ENCODE measurements at places on chromosomes 1 and 21.

GRCh38 chr1:45016090-45016697 is 4.1 kb downstream of the UROD start:
- no peak for DNase-seq

DNA sequence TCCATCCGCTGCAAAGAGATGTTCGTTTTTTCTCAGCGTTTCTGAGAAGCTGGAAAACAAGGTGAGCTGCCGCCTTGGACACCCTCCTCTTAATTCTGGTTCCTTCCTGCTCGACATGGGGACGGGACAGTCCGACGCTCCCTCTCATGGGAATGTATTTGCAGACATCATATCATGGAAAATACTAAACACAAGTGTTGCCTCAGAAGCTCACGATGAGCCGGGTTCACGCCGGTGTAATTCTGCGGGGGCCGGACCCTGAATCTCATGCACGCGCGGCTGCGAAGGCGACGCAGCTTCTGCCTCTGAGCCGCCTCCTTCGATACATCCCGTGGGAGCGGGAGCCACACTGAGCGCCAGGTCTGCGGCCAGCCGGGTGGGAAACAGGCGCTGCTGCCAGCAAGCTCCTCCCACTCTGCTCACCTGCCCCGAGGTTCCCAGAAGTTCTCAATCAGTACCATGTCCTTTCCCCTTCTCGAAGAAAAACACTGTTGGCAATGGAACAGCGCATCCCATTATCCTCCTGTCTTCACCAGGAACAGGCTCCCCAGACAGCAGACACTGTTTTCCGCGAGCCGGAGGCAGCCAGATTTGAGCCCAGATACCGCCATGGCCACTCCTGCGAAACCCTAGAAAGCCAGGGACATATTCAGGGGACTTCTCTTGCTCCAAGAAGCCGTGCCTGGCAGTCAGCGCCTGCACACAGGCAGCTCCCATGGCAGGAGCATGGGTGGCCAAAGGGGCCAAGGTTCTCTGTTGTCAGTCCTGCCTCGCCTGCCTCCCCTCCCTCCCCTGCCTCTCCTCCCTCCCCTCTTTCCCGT is 98.0 kb downstream of the WDR4 start:
- no peak for DNase-seq

DNA sequence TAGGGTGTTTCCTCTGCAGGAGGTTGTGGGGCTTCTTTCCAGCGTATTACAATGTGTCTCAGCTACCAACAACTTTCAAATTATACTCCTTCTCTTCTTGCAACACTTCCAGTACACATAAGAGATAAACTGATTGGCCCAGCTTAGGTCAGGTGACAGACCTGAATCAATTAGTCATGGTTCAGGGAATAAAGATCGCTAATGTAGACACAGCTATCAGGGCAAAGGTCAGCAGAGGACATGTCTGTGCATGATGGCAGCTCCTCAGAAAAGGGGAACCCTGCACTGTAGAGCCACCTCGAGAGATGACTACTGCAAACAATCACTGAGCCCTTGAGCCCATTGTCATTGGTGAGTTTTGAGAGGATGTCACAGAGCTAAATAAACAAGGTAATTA is 36.8 kb upstream of the PKN2 start:
- DNase-seq = no peak

- DNase-seq = no peak
Observed at GRCh38 chr1:9005395-9005708, 20.9 kb downstream of the SLC2A7 start.

DNA sequence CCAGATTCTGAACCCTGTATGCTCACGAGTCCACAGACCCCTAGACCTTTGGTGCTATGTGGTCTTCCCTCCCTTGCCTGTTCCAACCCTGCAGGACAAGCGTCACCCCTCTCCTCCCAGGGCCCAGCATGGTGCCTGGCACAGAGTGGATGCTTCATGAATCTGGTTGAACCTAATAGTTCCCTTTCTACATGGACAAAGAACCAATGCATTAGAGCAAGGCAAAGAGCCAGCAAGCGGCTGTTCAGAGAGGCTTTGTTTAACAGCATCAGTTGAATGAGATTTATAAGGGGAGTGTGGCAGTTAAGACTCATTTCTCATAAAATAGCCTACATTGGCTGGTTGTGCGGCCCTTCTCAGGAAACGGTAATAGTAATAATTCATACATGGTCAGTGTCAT is 14.9 kb downstream of the SLC26A9 start:
- DNase-seq = no peak

DNA sequence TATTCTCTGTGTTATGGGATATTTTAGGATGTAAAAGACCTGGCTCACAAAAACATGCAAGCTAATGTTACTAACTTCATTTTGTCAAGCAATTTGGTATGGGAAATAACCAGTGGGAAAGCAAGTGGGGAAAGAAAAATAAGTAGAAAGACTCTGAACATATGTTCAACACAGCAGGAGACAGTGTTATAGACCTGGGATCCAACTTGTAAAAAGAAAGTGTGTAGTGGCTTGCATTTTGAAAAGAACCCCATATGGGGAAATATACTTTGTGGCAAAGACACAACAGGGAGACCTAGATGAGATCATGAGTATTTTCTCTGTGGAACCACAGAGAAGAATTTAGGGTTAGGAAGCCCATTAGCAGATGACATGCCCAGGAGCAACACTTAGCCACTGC is 212.7 kb upstream of the NRIP1 start:
- no peak for DNase-seq

DNA sequence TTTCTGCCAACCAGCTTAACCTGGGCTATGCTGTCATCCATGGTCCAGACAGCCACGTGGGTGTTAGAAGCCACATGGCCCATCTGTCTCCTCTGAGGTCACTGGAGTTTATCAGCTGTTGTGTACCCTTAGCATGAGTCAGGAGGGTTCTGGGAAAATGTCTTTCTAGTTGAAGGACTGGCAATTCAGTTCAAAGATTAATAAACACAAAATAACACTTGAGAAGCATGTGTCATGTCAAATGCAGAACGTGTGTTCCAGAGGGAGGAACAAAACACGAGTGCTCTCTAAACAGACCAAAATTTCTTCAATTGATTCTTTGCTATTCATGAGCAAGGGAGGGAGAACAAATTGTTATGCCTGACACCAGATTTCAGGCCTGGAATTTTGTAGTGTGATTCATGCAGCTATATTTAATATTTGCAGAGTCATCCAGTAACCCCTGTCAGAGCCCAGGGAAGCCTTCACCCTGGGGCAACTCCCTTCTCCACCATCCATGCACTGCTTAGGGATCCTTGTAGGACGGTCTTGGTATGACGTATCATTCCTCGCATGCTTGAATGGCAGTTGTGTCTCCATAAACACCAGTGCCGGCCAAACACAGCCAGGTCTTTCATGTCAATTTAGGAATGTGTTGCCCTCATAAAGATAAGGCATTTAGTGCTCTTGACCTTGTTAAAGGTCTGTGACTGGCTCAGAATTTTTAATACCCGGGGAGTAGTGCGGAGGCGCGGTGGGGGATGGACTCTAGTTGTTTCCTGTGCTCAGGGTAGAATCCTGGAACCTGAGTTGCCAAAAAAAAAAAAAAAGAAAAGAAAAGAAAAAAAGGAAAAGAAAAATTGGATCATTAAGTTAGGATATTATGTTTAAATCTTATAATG is 27.7 kb upstream of the DYRK1A start:
- no peak for DNase-seq

DNA sequence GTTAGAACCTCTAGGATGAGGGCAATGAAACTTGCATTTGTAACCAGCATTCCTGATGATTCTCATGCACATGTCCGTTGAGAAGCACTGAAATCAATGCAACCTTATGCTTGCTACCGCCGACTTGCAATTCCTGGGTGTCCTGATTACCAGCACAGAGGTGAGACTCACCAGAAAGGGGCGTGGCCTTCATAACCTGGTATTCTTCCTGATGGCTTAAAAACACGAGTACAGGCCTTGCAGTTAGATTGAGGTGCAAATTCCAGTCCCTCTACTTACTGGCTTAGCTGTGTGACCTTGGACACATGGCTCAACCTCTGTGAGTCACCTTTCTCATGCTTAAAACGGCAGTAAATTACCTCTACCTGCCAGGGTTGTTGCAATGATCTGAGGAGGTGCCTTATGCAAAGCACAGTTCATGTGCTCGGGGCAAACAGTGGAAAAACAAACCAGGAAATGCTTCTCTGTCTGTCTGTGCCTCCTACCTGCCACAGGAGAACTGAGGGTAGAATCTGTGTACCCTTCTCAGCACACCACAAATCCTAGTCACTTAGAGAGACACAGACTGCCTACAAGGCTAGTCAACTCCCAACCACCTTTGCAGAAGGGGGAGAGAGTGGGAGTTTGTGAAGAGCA is 39.1 kb upstream of the ECE1 start:
- DNase-seq = no peak

GRCh38 chr1:40479156-40479555 is 2.1 kb downstream of the ZFP69 start:
- DNase-seq = no peak

DNA sequence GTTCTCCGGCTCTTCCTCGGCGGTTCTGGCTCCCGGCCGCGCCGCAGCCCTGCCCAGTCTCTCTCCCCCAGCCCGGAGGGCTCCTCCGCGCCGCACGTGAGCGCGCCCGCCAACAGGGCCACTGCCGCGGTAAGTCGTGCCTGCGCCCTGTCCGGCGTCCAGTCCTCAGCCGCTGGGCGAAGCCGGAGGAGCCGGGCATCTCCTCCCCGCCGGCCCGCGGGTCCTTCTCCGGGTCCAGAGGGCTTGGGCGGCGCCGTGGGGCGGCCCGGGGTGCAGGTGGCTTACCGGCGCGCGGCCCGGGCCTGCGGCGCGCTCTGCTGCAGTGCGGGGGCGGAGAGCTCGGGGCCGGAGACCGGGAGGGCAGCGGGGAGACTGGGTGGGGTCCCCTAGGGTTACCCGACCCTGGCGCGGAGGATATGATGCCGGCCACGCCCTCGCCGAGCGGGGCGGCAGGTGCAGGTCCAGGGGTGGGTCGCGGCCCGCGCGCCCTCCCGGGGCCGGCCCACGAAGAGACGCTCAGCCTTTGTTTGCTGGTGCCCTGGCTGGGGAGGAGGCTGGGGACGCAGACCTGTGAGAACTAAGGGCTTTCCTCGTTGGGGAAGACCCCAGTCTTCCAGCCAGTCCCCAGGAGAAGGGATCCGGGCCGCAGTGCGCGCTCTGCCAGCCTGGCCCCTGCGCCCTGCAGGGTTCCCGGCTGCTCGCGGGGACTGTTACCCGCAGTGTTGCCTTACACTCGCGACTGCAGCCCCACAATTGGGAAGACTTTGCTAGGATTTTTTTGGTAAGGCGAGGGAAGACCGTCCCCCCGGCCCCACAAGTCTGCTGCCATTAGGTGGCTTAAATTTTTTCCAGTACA is at the start of gene DOP1B:
Gene DOP1B (plus strand): TSS at position 10 of the 856 bp plus-strand sequence. CDS start 7,910 bp downstream, outside the sequence.
- DNase-seq = peak; percentile 46

GRCh38 chr1:48261881-48262400 is 39.4 kb downstream of the SLC5A9 start:
- no peak for DNase-seq

DNA sequence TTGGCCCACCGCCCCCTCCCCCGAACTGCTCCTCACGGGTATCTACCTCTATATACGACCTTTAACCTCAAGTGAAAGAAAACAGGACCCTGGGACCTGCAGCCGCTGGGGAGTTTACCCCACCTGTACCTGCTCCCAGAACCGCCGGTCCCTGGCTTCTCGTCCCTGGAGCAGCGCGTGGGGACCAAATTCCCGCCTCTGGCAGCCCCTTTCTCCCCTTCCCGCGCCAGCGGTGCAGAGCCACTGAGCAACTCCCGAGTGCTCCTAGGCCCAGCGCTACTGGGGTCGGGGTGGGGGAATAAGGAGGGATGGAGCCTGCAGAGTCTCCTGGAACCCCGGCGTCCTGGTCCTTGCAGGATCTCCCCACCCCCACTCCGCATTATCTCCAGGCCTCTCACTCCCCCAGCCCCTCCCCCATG is 1.6 kb downstream of the SYT6 start:
- DNase-seq = no peak

GRCh38 chr1:240417317-240417716 is 194.6 kb downstream of the GREM2 start:
- no peak for DNase-seq

DNA sequence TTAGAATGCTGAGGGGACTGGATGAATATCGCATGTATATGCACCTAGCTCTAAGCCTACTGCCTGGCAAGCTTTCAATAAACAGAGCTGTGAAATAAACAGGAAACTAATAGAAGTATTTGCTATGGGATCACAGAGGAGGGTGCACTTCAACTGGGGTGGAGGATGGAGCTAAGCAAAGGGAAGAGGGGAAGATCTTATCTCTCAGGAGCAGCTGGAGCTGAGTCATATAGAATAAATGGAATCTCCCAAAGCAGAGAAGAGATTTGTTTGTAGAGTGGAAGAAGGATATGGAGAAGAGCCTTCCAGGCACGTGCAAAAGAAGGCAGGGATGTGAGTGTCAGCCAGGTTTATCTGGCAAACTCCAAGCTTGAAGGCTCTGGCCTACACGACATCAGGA is 17.0 kb upstream of the KCNA10 start:
- DNase-seq = no peak

DNA sequence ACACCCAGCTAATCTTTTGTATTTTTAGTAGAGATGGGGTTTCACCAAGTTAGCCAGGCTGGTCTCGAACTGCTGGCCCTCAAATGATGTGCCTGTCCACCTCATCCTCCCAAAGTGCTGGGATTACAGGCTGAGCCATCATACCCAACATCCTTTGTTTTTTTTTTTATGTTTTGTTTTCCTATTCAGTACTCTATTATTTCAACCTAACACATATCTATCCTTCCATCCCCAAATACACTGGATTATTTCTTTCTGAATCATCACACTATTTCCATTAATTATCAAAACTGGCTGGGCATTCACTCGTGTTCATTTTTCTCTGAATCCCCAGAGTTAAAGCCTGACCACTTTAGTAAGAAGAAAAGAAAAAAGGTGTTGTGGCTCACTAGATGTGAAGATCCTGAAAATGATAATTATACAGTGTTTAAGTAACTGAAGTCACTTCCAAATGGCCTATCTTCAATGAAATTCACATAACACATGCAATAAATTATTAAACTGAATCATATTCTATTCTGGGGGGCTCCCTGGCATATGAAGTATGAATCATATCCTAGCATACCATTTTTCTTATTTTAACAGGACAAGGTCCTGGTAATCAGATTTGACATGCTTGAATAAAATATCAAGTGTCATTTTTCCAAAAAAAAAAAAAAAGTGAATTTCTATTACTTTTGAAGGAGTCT is 1754.2 kb downstream of the BRINP3 start:
- DNase-seq = no peak

- DNase-seq = no peak
Observed at GRCh38 chr1:174700775-174701174, 253.0 kb downstream of the GPR52 start.

DNA sequence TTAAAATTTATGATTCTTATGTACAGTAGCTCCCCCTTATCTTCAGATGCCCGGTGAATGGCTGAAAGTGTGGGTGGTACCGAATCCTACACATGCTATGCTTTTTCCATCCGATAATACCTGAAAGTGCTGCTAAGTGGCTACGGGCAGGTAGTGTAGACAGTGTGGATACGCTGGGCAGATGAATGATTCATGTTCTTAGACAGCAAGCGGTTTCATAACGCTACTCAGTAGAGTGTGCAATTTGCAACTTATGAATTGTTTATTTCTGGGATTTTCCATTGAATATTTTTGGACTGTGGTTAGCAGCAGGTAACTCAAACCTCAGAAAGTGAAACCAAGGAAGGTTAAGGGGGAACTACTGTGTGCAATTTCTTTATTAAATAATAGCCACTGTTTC is 7.5 kb downstream of the PCP4 start:
- DNase-seq = no peak

Data from GM12892 (cell line).